GM10248 (cell line): ENCODE measurements at places on chromosomes 6 and 20.

- no peak for DNase-seq
Observed at GRCh38 chr6:170424604-170425126, 118.1 kb downstream of the FAM120B start.

DNA sequence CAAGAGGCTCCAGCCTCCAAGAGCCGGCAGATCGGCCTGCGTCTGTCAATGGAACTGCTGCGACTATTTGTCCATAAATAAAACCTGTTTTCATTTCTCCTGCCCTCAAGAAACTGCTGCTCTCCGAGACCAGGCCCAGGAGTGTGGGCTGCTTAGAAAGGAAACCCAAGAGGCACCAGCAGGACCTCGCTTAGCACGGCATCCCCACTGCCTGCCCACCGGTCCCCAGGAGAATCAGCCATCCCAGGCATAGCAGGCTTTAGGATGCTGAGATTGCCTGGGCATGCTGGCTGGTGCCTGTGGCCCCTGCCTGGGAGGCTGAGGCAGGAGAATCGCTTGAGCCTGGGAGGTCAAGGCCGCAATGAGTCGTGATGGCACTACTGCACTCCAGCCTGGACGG lies 17.6 kb downstream of the NTSR1 start:
- DNase-seq: no peak

DNA sequence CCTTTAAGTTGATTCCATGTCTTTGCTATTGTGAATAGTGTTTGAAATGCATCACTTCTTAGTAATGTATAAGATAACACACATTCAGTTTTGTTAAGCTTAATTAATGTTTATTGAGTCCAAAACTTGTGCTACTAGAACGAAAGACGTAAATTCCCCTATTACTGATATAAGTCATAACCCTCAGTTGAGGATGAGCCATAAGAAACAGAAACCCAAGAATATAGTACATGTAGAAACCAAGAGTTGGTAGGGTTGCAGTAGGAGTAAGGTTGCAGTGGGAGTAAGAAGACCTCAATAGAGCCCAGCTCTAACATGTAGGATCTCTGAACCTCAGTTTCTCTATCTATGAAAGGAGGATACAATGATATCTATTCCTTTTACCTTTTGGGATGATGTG lies 19.3 kb downstream of the CITED2 start:
- DNase-seq: no peak

DNA sequence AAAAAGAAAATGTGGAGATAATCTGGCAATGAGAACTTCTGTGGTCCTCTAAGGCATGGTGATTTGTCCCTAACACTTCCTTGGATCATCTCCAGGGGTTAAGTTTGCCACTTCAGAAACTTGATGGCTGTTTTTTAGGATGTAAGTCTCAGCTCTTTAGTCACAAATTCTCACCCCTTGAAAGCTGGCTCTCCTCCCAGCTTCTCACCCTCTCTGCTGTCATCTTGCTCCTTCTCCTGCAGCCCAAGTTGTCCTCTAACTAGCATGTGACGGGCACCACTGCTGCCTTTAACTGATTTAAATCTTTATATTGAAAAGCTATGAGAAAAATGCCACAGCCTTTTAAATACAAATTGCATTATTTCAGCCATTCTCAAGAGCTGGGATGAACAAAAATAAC lies 107.8 kb downstream of the MAP3K5 start:
- no peak for DNase-seq

DNA sequence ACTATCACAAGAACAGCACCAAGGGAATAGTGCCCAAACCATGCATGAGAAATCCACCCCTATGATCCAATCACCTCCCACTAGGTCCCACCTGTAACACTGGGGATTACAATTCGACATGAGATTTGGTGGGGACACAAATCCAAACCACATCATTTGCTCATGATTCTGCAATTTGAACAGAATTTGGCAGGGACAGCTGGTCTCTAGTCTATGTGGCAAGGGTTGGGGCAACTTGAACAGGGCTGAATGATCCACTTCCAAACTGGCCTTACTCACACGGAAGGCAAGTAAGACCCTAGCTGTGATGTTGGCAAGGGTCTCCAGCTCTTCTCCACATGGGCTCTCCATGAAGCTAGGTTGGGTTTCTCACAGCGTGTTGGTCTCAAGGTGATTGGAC lies 10.1 kb upstream of the FKBP5 start:
- DNase-seq: no peak

DNA sequence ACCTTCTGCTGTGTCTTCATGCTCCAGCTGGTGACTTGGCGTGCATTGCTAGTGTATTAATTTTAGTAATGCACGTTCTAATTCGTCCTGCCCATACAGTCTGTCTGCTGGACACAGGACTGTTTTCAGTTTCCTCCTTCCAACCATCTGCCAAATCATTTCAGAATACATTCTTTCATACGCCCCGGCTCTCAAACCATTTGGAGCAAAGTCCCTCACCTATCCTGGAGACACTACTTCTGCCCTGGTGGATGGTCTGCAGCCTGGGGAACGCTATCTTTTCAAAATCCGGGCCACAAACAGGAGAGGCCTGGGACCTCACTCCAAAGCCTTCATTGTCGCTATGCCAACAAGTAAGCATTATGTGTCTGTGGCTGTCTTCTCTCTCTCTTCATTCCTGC lies 60.5 kb downstream of the FNDC1 start:
- DNase-seq: no peak

GRCh38 chr6:88920774-88921733 lies 42.4 kb downstream of the RNGTT start:
- DNase-seq: no peak

DNA sequence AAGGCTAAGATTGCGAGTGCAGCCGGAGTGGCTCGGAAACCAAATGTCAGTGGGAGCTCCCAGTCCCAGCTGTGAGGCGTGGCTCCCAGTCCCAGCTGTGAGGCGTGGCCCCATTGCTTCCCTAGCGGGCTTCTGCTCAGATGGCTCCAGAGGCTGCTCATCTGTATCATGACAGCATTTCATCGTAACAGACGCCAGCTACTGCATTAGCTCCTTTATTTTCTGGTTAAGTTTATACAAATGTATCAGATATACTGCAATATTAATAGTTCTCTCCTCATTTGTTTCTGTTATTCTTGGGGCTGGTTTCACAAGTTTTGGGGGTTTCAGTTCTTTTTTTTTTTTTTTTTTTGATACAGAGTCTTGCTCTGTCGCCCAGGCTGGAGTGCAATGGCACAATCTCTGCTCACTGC lies 34.7 kb upstream of the TBXT start:
- DNase-seq: peak; percentile 44

GRCh38 chr6:18284261-18284660 lies 19.9 kb upstream of the DEK start:
- DNase-seq: no peak

DNA sequence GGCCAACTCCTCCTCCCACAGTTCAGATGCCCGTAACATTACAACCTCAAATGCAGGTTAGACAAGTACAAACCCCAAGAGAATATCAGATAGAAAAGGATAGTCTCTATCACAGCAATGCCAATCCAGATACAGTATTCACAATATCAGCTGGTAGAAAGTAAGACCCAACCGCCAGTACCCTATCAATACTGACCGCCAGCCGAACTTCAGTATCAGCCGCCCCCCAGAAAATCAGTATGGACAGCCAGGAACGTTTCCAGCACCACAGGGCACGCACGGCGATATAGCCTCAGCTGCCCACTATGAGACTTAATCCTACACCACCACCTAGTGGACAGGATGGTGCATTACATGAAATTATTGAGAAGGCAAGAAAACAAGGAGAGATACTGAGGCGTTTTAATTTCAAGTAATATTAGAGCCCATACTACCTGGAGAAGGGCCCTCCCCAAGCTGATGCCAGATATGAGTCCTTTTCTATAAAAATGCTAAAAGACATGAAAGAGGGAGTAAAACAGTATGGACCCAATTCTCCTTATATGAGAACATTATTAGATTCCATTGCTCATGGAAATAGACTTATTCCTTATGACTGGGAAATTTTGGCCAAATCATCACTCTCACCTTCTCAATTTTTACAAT lies 17.6 kb upstream of the EIF2S2 start:
- DNase-seq: peak; percentile 76

DNA sequence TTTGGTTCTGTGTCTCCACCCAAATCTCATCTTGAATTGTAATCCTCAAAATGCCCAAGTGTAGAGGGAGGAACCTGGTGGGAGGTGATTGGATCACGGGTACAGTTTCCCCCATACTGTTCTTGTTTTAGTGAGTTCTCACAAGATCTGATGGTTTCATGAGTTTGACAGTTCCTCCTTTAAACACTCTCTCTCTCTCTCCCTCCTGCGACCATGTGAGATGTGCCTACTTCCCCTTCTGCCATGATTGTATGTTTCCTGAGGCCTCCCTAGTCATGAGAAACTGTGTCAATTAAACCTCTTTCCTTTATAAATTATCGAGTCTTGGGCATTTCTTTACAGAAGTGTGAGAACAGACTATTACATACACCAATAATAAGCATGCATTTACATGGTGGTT lies 12.1 kb upstream of the EYS start:
- DNase-seq: no peak

GRCh38 chr6:68233623-68234022 lies 401.5 kb upstream of the ADGRB3 start:
- no peak for DNase-seq

GRCh38 chr6:20574355-20574754 lies 40.1 kb downstream of the CDKAL1 start:
- DNase-seq: no peak

DNA sequence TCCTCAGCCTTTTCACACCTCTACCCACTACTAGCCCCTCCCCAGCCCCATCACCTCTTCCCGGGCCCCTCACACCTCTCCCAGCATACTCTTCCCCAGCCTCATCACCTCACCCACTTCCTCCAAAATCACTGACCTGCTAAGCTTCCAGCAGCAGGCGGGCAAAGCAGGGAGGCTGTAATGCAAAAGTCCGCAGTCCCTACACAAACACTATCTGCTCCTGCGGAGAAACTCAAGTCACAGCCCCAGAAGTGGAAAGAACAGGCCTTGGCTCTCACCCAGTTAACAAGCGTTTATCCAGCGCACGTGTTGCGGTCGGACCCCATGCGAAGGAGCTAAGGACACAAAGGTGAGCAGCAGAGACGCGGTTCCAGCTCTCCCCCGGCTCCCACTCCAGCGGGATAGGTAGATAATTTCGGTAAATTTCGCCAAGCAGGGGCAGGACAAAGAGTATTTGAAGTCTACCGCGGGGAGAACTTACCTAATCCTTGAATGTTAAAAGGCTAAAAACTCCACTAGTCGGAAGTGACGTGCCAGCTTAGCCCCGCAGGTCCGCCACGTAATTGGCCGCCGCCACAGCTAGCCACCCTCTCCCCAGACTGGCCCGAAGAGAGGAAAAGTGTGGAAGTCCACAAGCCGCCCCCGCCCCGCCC lies 728 bp upstream of the TRIM39 start:
- no peak for DNase-seq
